G401 (cell line): ENCODE measurements at places on chromosomes 4 and X. TPM values are rescaled to one million over a fixed set of nuclear protein-coding genes. Genes with fewer than 3 reads are reported as not detected.

WFS1 gene
- 8.2 and 9.3 TPM in 2 replicates for total RNA-seq

SCML2 gene
- total RNA-seq = 6.2 and 9.3 TPM in 2 replicates

SLITRK4 gene
- total RNA-seq = not detected in 2 replicates

GYG2 gene
- total RNA-seq = 1.3 and 7.8 TPM in 2 replicates

PCDH19 gene
- total RNA-seq = 0.06 and 0.37 TPM in 2 replicates

MAGEB2 gene
- not detected in 2 replicates for total RNA-seq

SPARCL1 gene
- not detected in 2 replicates for total RNA-seq

ARHGAP36 gene
- not detected in 2 replicates for total RNA-seq

HTR2C gene
- total RNA-seq = not detected in 2 replicates

ABCG2 gene
- total RNA-seq = 310 and 332 TPM in 2 replicates

MAGEA2B gene
- total RNA-seq = not detected in 2 replicates

GRCh38 chr4:3463556-3464348 lies 646 bp downstream of the DOK7 start:
- no peak for DNase-seq

- no peak for DNase-seq
Observed at GRCh38 chrX:14064626-14065432, 35.1 kb upstream of the GEMIN8 start.

GRCh38 chr4:61210186-61210939 lies 10.2 kb downstream of the ADGRL3 start:
- DNase-seq = peak; percentile 63

DNA sequence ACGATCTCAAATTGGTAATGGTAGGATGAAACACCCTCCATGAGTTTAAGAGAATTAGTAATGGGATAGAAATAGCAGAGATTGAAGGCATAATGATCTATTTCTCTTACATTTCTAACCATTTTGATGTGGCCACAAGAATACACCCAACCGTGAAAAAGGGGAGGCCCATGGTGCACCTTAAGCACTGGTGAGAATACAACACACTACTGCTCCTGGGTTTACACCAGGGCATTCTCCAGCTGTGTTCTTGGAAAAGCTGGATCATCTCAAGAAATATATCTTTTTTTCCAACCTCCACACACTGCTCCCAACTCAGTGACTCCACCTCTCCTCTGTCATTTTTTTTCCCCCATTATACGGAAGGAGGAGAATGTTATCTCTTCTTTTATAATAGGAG lies 1.5 kb downstream of the QRFPR start:
- DNase-seq = no peak

DNA sequence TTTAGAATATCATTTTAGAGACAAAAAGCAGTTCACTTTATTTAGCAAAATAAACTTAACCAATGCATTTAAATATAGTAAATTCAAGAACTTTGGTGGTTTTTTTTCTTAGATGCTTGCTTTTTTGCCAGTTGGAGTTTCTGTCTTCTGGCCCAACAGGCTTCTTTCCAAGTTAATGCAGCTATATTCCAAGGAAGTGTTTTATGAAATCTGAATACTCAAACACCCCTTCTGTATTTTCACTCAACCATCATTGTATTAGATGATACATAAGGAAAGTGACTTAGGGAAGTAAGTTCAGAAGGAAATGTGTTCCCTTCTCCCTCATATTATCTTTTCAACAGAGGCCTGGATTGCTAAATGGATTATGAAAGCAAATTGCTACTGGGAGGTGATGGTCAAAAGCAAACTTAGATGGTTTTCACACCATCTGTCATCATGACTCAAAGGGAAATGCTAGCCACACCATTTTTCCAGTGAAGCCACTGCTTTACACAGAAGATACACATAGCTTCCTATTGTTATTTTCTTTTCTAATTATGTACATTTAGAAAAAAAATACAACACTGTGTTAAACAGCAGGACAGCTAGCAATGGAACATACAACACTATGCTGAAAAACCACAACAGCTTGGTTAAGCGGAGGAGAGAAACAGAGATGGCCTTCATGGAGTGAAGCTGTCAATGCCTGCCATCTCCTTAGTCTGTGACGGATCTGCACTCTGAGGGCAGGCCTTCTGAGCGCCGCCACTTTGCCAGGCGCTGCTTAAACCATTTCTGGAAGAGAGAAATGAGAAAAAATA lies 32.9 kb downstream of the HOPX start:
- DNase-seq = no peak

- no peak for DNase-seq
Observed at GRCh38 chrX:119009071-119009470, 34.7 kb downstream of the LONRF3 start.

- DNase-seq = no peak
Observed at GRCh38 chr4:32226204-32226603, 1506.0 kb downstream of the PCDH7 start.

DNA sequence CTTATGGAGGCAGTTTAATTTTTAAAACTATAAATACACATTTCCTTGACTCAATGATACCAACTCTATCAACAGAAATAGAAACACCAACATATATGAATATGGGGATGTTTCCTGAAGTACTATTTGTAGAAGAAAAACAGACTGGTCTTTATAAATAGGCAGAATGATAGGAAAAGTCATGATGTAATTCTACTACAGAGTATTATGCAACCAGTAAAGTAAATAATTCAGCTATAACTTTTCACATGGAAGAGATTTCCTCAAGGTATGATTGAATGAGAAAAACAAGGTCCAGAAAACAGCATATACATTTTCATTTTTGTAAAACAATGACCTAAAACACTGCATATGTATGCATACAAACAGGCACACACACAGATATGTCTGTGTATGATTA lies 56.2 kb downstream of the GPRIN3 start:
- peak; percentile 3 for DNase-seq

DNA sequence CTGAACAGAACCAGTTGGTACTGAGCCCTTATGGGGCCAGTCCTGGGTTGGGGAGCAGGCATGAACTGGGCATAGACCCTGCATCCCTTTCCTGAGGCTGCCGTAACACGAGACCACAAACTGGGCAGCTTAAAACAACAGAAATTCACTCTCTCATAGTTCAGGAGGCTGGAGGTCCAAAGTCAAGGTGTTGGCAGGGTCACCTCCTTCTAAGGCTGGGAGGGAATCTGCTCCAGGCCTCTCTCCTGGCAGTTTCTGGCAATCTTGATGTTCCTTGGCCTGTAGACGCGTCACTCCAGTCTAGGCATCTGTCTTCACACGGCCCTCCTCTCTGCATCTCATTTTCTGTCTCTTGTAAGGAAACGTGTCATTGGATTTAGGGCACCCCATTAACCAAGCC lies 19.8 kb upstream of the SORCS2 start:
- no peak for DNase-seq

- no peak for DNase-seq
Observed at GRCh38 chr4:107562316-107562715, 157.7 kb downstream of the PAPSS1 start.

- peak; percentile 58 for DNase-seq
Observed at GRCh38 chr4:76950052-76950955, 752 bp downstream of the SEPTIN11 start.

DNA sequence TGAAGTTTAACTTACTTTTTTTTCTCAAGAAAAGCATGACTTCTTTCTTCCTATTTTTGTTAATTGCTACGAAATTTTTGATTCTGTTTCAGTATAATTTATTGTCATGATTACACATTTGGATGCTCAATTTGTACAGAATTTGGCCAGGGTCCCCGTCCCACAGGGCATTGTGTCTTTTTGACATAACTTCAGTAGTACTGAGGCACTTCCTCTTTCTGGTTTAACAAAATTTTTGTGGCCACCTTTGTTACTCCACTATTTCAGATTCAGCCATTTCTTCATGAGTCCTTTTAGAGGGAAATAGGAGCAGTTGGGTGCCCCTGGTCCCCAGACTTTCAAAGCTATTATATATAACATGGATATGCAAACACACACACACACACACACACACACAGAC lies 1248.7 kb downstream of the PCDH7 start:
- no peak for DNase-seq

GRCh38 chr4:109435635-109436034 lies 2.0 kb downstream of the SEC24B start:
- no peak for DNase-seq

GRCh38 chrX:153934148-153934761 lies 582 bp downstream of the NAA10 start:
- DNase-seq = no peak

DNA sequence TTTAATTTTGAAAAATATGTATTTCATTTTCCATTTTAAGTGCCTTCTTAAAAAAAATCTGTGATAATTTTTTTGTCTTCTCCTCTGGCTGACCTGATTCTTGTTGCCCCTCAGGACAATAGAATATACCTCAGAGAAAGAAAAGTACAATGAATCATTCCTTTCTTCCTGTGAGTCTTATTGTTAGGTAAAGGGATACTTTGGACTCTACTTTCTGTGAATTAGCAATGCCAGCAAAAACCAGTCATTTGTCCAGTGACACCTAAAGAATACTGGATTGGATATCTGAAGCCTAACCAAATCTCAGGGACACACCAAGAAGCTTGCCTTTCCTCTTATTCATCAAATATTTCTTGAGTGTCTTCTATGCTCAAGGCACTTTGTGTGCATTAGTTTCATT lies 102.1 kb downstream of the AREG start:
- DNase-seq = no peak

GRCh38 chrX:38558686-38559085 lies 2.7 kb upstream of the TSPAN7 start:
- DNase-seq = no peak

DNA sequence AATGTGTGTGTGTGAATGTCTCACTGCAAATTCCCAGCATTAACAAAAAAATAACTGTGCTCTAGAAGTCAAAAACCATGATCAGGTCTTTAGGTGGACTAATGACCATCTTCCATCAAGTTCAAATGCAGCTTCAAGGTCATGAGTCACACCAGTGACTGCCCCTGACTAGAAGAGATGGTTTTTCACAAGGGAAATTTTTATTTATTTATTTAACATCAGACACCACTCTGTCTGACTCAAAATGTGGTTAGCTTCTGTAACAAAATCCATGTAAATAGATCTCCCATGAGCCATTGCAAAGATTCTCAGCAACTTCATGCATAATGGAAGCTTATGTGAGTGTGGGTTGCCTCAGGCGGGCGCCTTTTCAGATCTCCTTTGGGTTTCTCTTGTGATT lies 219.2 kb downstream of the KIT start:
- DNase-seq = no peak

- no peak for DNase-seq
Observed at GRCh38 chrX:66110112-66110511, 53.9 kb upstream of the HEPH start.

DNA sequence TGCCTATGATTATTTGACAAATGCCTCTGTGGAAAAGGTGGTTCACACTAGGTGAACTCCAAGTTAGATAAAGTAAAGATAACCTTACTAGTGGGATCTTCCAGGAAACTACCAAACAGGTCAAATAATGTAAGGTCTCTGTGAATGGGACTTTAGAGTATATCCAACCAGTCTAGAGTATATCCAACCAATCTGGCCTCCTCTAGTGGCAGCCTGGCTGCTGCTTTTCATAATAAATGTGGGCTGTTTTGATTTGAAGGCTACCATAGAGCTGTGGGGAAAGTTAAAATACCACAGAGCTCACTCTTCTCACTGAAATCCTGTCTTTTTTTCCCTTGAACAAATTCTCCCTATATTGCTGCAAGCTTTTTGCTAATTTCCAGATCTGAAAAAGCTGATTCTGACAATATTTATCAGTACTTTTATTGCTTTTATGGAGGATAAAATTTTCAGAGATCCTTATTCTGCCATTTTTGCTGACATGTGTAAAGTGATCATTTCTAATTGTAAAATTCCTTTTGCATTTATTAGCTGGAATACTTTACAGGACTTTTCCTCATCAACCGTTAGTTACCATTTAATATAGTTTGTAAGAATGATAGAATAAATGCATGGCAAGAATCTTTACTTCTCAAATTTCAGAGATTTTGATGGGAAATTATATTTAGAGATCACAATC lies 111.3 kb downstream of the TET2 start:
- DNase-seq = no peak

DNA sequence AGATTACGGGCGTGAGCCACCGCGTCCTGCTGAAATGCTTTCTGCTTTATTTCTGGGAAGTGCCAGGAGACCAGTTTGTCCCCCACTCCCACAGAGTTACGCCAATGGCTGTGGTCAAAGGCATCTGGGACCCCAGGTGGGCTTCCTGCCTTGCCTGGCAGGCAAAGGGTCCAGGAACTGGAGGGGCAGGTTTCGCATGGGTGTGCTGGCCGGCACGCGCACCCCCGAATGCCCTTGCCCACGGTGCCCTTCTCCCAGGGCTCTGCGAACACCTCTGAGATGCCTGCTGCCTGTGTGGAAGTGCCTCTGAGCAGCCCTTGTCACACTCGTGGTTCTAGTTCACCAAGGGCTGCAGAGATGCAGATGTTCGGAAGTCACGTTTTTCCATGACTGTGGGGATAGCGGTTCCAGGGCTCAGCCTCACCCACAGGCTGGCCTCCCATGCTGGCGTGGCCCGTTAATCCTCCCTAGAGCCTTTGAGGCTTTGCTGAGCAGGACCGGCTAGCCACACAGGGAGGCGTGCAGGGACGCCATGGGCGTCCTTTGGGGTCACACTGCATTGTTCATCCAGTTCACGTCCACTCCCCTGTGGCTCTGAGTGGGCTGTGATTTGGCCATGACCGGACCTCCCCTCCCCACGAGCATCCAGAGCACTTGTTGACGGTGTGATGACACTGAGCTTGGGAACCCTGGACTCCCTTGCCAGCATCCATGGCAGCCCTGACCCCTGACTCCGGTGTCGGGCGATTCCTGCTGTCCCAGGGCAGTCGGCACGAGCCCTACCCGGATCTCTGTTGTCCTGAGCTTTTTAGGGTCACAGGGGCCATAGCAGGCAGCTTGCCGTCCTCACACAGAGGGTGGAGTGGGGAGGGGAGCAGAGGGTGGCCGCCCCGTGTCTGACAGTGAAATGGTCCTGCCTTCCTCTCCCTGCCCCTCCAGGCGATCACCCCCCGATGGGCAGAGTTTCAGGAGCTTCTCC lies 12.7 kb upstream of the ADD1 start:
- no peak for DNase-seq

- DNase-seq = no peak
Observed at GRCh38 chrX:16804923-16805464, 18.7 kb downstream of the TXLNG start.

- DNase-seq = no peak
Observed at GRCh38 chrX:63012574-63012973, 338.6 kb downstream of the SPIN4 start.

DNA sequence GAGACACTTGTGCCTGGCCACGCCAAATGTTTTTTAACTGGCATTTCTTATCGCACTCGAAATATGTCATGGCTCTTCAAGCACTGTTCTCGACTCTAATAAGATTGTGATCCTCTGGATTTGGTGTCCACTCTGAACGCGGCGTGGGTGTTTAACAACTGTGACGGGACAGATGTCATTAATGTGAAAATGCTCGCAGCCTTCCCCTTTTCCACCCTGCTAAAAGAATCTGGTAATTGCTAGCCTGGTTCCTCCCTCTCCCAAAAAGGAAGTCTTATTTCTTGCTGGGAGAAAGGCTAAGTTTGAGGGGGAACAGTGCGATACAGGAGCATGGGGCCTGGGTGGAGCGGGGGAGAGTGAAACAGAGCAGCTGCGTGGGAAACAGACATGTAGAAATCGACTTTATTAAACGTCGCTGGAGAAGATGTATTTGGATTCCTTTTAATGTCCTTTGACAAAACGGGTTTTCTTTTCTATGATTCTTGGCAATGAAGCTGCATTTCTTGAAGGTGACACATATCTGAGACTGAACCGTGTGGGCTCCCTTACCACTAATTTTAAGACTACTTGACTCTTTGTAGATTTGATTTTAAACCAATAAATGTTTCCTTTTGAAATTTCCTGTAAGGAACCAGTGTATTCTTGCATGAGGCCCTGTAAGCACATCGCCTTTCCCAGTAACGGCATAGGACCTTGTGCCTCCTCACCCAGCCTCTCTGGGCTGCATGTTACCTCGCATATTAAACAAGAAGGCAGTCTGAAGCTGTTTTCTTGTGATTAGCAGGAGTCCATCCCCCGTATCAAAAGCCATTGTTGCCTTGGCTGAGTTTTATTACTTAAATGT lies 17.8 kb downstream of the TBC1D1 start:
- DNase-seq = no peak
